SK-N-SH (cell line): ENCODE measurements at places on chromosomes 2 and 18.
A peak's percentile ranks its signal among the peaks of the same experiment; 100 is the strongest.

DNA sequence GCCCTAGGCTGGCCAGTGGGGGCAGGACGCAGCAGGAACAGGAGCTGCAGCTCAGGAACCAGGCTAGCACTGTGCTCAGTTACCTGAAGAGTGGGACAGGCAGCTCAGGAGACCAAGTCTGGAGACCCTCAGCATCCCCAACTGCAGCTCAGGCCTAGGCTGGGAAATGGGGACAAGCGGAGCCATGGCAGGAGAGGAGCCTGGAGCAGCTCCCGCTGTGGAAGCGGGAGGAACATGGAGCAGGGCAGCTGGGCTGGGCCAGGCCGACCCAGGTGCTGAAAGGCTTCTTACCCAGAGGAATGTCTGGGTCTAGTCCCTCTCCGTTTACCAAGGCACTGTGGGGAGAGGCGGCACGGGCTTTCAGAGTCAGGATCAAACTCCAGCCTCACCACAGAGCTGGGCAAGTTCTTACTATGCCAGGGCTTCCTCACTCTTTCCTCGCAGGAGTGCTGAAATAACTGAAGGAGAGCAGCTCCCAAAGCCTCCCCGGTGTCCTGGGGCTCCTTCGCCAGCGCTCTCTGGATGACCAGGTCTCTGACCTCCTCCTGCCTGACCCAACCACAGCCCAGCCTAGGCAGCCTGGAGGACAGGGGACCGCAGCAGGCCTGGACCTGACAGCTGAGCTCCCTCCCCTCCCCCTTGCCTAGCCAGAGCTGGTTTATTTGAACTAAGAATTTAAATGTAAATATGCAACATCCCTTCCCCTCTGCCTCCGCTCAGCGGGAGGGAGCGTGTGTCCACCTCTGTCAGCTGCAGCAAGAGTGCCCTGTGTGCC, 247.8 kb upstream of the SIX2 start:
- H3K4me3 ChIP-seq: no peak overlapping the region
- peaks cover 32% of the 10 kb centered on the region; the same call in 1 of the 2 replicates for H3K4me1 ChIP-seq
- no peak for DNase-seq
- H3K27me3 ChIP-seq: no peaks in the 10 kb centered on the region
- H3K36me3 ChIP-seq: no peaks in the 10 kb centered on the region
- no peak overlapping the region for H3K27ac ChIP-seq

DNA sequence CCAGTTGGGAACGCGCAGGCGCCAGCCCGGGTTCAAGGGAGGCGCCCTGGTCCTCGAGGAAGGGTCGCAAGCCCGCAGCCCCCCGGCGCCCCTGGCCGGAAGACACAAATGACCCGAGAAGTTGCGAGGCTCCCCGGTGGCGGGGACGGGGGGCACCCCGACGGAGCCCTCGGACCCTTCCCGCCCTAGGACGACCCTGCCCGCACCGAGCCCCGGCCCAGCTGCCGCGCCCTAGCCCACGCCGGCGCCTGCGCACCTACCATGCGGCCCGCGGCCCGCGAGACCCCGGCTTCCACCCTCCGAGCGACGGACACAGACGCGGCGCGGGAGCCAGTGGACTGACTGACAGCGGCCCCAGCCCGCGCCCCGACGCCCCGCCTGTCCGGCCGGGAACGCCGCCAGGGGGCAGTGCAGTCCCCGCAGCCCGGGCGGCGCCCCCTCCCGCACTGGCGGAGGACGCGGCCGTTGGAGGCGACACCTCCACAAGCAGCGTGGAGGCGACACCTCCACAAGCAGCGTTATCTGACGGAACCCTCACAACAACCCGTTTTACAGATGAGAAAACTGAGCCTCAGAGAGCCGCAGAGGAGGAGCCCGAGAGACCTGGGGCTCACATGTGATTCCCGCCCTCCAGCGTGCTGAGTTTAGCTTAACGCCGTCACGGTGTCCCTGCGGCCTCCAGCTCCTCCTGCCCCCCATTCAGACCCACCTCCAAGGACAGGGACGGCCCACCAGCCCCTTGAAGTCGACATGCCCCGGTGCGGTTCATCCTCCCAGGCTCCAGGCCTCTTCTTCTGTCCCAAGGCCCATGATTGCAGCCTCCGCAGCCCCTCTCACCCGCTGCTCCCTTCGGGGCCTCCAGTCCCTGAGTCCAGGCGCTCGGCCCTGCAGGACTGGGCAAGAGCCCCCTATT, at the start of gene NMUR1:
NMUR1 (minus strand) TSS at position 347 of the 913 bp plus-strand sequence; CDS start at position 263, 84 bp downstream.
- H3K27me3 ChIP-seq: peaks cover 11% of the 10 kb centered on the region; the same call in 1 of the 2 replicates
- H3K27ac ChIP-seq: no peak within 1 kb of the TSS
- DNase-seq: peak; percentile 93
- no peaks in the 10 kb centered on the region for H3K36me3 ChIP-seq
- H3K4me3 ChIP-seq: peak within 1 kb of the TSS; percentile 39
- H3K4me1 ChIP-seq: no peaks in the 10 kb centered on the region

- DNase-seq: no peak
- peaks cover 29% of the 10 kb centered on the region for H3K4me1 ChIP-seq
- H3K4me3 ChIP-seq: no peak overlapping the region
- H3K36me3 ChIP-seq: no peaks in the 10 kb centered on the region
- no peak overlapping the region for H3K27ac ChIP-seq
- no peaks in the 10 kb centered on the region for H3K27me3 ChIP-seq
Measured at GRCh38 chr2:165109915-165110314, 93.9 kb downstream of the SCN3A start.

- no peaks in the 10 kb centered on the region for H3K36me3 ChIP-seq
- no peak for DNase-seq
- no peak overlapping the region for H3K4me3 ChIP-seq
Measured at GRCh38 chr2:242002944-242003343, 133.4 kb downstream of the RTP5 start.

DNA sequence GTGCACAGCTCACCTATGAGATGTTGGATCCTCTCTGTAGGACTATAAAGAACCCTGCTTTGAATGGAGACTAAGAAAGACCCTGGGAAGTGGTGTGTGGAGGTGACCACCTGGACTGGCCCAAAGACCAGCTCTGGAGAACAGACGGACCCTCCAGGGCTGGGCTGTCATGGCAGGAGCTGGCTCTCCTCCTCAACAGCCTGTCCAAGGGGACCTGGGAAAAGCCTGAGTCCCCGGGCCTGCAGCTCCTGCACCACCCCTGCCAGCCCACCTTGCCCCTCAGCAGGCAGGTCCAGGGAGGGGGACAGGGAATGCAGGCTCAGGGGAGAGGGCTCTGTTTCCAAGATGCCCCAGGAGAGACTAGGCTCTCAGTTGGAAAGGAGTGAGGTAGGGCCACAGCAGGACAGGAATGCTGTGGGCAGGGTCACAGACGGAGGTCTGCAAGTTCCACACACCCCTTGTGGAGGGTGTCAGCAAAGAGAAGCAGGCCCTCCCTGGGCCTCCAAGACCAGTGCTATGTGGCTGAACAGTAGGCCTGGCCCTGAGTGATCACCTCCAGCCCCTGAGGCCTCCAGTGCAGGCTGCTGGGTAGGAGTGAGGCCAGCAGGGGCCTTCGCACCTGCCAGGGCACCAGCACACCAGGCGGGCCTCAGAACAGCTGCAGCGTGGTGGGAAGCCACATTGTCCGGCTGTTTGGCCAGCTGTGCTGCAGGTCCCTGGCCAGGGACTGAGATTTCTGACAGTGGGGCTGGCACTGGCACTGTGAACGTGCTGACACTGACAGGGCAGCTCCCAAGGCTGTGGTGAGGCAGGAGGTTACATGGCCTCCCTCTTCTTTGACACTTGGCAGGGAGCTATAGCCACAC, 86.4 kb upstream of the OTOS start:
- no peak overlapping the region for H3K27ac ChIP-seq
- H3K36me3 ChIP-seq: no peaks in the 10 kb centered on the region
- no peaks in the 10 kb centered on the region for H3K27me3 ChIP-seq
- no peak overlapping the region for H3K4me3 ChIP-seq
- DNase-seq: no peak

DNA sequence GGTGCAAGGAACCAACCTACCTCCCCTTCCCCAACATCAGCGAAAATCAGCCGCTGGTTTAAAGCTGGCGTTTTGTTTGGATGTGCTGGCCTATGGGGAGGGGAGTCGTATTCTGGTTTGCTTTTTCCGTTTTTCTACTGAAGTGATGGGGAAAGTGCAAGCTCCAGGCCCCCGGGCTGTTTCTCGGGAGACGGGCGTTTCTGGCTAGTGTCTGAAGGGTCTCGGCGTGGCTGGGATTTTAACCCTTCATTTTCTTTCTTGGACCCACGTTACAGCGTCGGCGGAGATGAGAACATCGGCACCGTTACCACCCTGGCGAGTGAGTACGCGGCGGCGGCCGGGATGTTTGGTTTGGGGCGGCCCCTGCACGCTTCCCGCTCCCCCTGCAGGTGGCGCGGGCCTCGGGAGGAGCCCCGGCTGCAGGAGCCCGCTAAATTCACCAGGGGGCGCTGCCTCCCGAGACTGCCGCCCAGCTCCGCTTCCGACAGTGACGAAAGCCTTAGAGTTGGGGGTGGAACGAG, 70.7 kb downstream of the PLB1 start:
- H3K27me3 ChIP-seq: no peaks in the 10 kb centered on the region
- H3K27ac ChIP-seq: peak overlapping the region; percentile 36; the same call in 1 of the 2 replicates
- peak; percentile 98 for DNase-seq
- no peaks in the 10 kb centered on the region for H3K36me3 ChIP-seq
- peaks cover 7% of the 10 kb centered on the region; the same call in 1 of the 2 replicates for H3K4me1 ChIP-seq

DNA sequence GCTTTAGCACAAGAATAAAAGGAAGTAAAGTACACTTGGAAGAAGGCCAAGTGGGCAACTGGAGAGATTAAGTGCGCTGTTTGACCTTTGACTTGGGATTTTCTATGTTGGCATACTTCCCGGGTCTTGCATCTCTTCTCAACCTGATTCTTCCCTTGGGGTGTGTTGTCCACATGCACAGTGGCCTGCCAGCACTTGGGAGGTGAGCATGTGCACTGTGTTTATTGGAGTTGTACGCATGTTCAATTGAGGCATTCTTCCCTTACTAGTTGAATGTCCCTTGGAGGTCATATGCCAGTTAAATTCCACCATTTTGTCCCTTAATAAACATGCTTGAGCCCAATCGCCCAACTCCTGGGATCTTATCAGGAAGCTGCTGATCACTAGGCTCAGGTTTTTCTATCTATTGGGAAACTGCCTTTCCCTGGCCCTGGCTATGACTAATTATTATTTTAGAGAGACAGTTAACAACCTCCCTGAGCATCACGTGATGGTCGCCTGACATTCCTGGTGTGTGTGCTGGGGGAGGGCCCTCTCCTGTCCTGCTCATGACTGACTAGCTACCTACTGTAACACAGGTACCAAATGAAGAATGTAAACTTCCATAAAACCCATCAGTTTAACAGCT, 62.5 kb upstream of the RAPGEF4 start:
- no peak overlapping the region for H3K4me3 ChIP-seq
- H3K27me3 ChIP-seq: no peaks in the 10 kb centered on the region
- no peak overlapping the region for H3K27ac ChIP-seq
- no peaks in the 10 kb centered on the region; the same call in none of the 2 replicates for H3K4me1 ChIP-seq

DNA sequence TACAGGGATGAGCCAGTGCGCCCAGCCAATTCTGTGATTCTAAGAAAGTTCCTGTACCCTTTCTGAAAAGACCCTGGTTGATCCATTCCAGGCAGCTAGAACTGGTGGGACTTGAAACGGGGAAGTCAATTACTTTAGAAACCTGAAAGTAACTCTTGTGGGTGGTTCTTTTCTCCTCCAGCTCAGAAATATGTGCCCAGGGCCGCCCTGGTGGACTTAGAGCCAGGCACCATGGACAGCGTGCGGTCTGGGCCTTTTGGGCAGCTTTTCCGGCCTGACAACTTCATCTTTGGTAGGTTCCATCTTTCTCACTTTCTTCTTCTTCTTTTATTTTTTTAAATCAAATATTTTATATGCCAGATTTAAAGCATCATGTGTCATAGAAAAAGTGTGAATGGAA, 2.7 kb downstream of the TUBB6 start:
- no peak for DNase-seq
- H3K36me3 ChIP-seq: peaks cover 66% of the 10 kb centered on the region

DNA sequence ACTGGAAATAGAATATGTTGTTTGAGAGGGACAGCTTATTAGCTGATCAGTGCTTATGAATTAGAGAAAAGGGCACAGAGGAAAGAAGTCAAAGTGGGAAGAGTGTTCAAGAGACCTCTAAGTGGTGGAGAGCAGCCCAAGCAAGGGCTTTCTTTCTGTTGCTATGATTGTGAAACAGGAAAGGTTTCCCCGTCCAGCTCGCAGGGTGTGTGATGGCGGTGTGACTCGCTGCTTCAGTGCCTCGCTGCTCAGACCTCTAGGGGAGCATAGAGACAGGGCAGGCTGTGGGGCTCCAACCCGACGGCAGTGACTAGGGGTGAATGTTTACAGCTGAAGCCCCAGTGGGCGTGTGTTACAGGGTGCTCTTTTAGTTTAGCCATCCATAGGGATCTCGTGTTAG, 166.5 kb upstream of the COPS8 start:
- no peak overlapping the region for H3K4me3 ChIP-seq
- no peaks in the 10 kb centered on the region for H3K36me3 ChIP-seq
- H3K4me1 ChIP-seq: no peaks in the 10 kb centered on the region
- no peak overlapping the region for H3K27ac ChIP-seq
- H3K27me3 ChIP-seq: no peaks in the 10 kb centered on the region; the same call in 1 of the 2 replicates

GRCh38 chr2:209208211-209208610, 215.6 kb upstream of the MAP2 start:
- H3K4me3 ChIP-seq: peak overlapping the region; percentile 60
- H3K27me3 ChIP-seq: no peaks in the 10 kb centered on the region
- H3K27ac ChIP-seq: no peak overlapping the region
- no peaks in the 10 kb centered on the region for H3K36me3 ChIP-seq

DNA sequence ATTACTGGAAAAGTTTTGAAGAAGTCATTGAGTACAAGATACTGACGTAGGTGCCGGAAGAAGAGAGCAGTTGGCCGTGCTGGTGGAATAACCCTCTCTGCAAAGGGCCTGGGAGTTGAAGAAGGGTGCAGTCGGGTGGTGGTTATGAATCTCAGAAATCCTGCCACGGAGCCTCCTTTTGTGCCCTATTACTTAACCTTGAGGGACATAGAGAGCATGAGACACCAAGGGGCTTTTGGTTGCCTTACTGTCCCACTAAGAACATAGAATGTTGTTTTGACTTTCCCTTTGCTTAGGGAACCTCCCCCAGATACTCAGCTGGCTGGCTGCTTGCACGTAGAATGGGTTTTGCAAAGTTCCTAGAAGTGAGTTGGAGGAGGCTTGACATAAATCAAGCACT, 1.3 kb upstream of the CD28 start:
- H3K36me3 ChIP-seq: no peaks in the 10 kb centered on the region
- no peak overlapping the region for H3K4me3 ChIP-seq
- no peaks in the 10 kb centered on the region for H3K27me3 ChIP-seq
- no peak overlapping the region for H3K27ac ChIP-seq
- H3K4me1 ChIP-seq: no peaks in the 10 kb centered on the region

GRCh38 chr2:109563980-109564550, 49.7 kb downstream of the SEPTIN10 start:
- no peak overlapping the region for H3K4me3 ChIP-seq
- H3K36me3 ChIP-seq: peaks cover 24% of the 10 kb centered on the region
- peaks cover 5% of the 10 kb centered on the region; the same call in 1 of the 2 replicates for H3K4me1 ChIP-seq
- no peaks in the 10 kb centered on the region for H3K27me3 ChIP-seq

DNA sequence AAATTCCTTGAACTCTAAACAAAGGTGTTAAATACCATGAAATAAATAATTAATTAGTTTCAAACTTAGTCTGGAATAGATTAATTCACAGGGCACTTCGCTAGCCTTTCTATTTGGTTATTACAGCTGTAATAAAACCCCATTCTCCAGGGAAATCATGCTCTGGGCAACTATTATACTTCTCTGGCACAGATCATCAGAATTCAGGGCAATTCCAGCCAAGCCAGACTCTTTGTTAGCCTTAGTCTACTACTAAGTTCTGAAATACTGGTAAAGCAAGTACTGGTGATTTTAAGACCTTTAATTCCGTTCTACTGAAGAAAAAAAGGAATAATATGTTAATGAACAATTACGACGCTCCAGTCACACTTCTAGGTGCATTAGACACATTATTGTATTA, 123.4 kb upstream of the PDE1A start:
- no peaks in the 10 kb centered on the region for H3K36me3 ChIP-seq
- no peaks in the 10 kb centered on the region for H3K27me3 ChIP-seq
- DNase-seq: no peak
- no peak overlapping the region for H3K27ac ChIP-seq
- no peaks in the 10 kb centered on the region for H3K4me1 ChIP-seq
- H3K4me3 ChIP-seq: no peak overlapping the region
